ENCODE measurements at places on chromosomes 2 and 18.

DNA sequence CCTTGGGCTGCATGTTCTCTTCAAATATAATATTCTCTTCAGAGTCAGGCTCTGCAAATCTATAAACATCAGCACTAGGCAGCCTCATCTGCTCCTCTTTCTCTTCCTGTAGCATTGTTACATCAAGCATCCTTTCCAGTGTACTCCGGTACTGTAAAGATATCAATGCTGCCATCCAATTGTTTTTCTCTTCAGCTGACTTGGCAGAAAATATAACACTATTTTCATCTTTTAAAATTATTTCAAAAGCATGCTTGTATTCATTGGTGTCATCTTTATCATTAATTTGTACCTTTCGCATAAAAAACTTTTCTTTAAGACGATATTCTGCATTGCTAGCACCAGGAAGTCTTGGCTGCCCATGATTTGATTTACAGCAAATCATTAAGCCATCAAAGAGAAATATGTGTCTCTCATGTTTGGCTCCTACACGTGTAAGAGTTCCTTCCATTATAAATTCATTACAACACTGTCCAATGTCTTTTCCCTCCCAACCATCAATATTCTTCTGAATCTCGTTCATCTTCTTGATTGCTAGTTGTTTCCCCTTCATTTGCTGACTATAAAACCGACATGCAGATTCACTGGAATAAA lies 98.1 kb downstream of the SOS1 start:
- no peak for DNase-seq

- no peak for DNase-seq
Observed at GRCh38 chr2:190467575-190468083, 59.5 kb downstream of the MFSD6 start.

DNA sequence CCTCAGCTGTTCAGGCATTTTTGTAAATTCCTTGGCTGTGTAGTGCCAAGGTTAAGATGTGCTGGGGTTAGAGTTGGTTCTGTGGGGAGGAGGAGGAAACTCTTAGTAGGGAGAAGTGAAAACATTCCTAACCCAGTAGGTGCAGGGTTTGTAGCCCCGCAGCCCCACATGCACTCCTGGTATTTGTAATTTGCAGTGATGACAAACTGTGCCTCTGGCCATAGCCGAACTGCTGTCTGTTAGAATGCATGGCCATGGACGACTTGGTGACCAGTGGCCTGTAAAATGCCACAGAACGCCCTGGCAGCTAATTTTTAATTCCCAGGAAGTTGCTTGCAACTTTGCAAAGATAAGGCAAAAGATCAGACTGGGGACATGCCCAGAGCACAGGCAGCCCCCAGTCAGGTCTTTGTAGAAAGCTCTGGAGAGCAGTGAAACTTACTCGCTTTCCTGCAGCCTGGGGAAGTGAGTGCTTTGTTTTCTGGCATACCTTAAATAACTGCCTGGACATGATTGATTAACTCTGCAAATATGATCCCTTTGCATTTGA lies 38.4 kb downstream of the LYPD6B start:
- no peak for DNase-seq

DNA sequence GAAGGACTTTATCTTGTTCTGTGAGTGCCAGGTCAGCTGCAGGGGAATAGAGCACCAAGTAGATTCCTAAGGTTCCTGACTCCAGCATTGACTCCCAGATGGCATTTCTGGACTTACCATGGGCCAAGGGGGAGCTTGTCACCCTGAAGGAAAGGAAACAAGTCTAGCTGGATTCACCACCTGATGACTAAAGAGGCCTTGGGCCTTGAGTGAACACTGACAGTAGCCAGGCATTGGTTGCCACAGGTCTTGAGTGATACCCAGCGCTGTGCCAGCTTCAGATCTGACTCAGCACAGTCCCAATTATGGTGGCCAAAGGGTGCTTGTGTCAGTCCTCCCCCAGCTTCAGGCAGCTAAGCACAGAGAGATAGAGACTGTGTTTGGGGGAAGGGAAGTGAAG lies 40.1 kb upstream of the CAPN13 start:
- no peak for DNase-seq

- DNase-seq: no peak
Observed at GRCh38 chr2:22600999-22601398, 784.0 kb upstream of the KLHL29 start.

DNA sequence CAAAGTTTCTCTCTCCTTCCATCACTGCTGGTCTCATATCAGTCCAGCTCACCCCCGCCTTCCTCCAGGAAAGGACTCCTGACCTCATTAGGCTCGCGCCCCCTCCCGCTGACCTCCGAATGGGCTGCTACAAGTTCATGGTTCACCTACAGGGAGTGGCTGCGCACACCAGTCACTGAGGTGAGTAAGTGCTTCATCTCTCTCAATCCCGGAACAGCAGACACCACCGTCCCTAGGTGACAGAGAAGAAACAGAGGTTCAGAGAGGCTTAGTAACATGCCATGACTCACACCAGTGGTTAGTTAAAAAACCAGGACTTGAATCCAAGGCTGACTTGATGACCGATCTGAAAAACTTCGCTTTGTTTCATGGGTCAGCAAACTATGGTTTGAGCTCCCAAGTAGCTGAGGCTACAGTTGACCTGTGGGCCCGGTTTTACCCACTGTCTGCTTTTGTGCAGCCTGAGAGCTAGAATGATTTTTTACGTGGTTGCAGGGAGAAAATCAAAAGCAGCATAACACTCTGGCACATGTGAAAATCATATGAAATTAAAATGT lies 42.0 kb downstream of the ZFP36L2 start:
- DNase-seq: no peak

DNA sequence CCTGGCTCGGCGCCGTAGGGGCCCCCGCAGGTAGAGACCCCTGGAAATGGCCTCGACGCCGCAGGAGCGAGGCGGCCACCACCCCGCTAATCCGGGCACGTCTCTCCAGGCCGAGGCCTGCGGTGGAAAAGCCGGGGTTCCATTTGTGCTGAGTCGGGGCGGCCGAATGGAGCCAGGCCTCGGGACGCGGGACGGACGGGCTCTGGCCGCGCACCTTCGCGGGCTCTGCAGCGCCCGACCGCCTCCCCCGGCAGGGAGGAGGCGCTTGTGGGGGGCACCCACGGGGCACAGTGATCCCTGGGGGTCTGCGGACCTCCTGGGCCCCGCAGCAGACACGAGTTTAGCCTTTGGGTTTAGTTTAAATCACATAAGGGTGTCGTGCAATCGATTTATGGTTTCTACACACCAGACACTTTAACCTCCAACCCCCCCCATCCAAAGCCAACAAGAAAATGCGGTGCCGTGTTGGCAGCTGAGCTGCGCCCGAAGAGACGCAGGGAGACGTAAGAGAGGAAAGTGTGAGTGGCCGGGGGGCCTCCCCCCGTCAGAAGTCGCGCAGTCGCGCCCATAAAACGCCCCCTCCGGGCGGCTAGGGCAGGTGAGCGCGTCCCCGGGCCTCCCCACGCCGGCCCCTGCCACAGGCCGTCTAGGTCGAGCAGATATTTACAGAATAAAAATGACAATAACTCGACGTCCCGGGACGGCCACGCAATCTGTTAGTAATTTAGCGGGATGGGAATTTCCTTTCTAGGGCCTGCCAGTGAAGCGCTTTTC lies 1.0 kb upstream of the NFATC1 start:
- DNase-seq: peak; percentile 78

DNA sequence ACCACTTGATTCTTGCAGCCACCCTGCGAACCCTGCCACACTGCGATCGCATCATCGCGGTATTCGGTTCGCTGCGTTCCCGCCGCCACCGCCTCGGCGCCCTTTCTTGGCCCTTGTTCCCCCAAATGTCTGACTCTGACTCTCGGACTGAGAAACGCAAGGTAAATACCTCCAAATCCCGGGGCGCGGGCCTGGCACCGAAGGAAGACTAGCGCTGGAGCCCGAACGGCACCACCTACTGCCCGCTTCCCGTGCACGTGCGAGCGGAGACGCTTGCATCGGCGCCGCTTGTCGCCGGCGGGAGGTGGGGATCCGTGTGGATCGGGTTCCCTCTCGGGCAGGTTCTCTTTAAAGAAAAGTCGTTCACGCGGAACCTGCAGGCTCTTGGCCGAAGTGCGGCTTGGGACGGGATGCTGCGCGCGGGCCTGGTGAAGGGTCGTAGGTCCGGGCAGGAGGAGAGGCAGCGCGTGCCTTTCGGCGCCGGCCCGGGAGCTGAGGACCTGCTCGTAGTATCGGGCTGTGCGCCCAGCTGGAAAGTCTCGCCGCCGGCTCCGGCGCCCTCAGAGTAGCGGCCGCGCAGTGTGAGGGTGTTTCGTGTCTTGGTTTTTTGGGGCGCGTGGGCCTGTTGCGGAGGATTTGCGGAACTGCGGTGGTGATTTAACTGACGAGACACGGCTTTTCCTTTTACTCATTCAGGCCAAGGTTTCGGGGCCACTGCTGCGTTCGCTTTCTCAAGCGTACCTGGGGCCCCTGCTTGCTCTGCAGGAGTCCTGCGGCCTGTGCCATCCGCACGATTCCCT lies 514 bp downstream of the BCL2L11 start:
- DNase-seq: peak; percentile 39

DNA sequence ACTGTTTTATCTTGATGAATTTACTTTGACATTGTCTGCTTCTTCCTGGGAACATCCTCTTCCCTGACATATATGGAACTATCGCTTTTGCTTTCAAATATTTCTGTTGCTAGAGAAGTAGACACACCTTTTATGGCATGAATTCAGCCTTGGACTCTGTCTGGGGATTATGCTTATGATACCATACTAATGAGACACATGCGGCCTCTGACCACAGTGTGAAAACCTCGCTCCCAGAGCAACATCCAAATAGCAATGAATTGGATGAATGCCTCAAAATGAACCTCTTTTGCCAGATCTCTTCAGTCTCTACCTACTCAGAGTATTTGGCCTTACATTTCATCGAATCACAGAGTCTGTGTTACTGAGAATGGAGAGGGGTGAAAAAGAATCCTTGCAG lies 70.9 kb downstream of the PIEZO2 start:
- DNase-seq: no peak

DNA sequence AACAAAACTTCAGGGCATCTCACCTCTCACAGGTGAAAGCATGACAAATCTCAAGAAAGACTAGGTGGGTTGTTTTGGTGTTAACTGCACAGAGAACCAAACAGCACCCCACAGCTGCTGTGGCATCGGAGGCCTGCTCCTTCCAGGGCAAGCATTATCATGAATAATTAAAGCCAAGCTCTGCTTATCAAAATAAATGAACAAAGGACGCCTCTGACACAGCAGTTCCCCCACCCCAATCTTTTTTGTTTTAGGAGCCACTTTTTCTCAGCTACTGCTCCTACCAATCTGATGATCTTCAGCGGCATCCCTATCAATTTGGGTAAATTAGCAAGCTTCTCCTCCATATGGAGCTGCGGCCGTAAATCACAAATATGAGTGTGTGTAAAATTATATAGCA lies 58.6 kb downstream of the KLF7 start:
- DNase-seq: no peak

- DNase-seq: no peak
Observed at GRCh38 chr2:111966241-111966640, 67.8 kb downstream of the MERTK start.

- no peak for DNase-seq
Observed at GRCh38 chr2:124534028-124534427, 508.9 kb downstream of the CNTNAP5 start.

- no peak for DNase-seq
Observed at GRCh38 chr2:161415987-161416707, at the start of gene TBR1. TBR1 (plus strand) TSS chr2:161416297; CDS start chr2:161416411, 114 bp downstream.

DNA sequence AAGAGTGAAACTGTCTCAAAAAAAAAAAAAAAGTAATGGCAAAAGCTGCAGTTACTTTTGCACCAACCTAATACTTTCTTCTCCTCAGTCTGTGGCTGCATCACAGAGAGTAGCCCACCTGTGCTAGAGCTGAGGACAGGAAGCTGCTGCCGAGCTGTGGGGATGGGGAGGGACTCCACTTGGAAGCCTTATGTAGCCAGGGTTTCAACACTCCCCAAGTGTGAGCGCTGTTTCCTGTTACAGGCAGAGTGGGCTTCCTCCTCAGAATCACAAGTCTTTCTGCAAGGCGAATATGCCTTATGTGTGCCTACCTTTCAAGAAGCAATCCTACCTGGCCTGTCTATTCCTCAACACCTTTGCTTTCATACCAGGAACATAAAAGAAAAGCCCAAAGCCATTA lies 36.3 kb upstream of the CYP27C1 start:
- DNase-seq: no peak

DNA sequence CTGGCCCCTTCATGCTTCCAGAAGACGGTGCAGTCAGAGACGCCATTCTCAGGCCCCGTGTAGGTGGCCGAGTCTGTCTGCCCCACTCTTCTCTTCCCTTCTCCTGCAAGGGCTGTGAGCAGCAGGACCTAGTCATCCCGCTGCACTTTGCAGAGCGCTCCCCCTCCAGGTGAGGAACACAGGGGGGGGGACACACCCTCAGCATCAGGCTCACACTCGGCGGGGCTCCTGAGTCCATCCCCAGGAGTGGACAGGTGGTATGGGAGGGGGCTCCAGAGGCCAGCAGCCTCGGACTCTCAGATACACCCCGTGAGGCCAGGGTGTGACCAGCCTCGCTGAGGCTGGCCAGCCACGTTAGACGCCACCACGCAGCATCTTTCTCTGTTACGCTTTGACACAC lies 460.5 kb upstream of the MYT1L start:
- no peak for DNase-seq

- no peak for DNase-seq
Observed at GRCh38 chr2:119826370-119826961, 66.7 kb downstream of the PTPN4 start.

All from stimulated activated CD4-positive, alpha-beta T cell treated with anti-CD3 and anti-CD28 coated beads, Interleukin-12 subunit alpha, Interleukin-12 subunit beta, amount 100 ng/mL, for 48 hours (primary cell).